Left renal cortex interstitium (tissue), 4 donors: ENCODE measurements at places on chromosomes 12 and 14. TPM values are rescaled to one million over a fixed set of nuclear protein-coding genes. Genes with fewer than 3 reads are reported as not detected.
A peak's percentile ranks its signal among the peaks of the same experiment; 100 is the strongest.

RIN3 gene
- 7.1 TPM for polyA plus RNA-seq

TAS2R42 gene
- 0.17 TPM for polyA plus RNA-seq

PTCSC3 gene
- polyA plus RNA-seq: 0.46 TPM

ABHD12B gene
- 0.83 TPM for polyA plus RNA-seq

PHC1 gene
- 63.4 TPM for polyA plus RNA-seq

BAZ2A gene
- 97.5 TPM for polyA plus RNA-seq

GPR84 gene
- 0.24 TPM for polyA plus RNA-seq

FOXM1 gene
- 35.3 TPM for polyA plus RNA-seq

- no peak for DNase-seq
Measured at GRCh38 chr14:90288651-90289355, 32.5 kb downstream of the PSMC1 start.

GRCh38 chr12:56528846-56529245, 7.2 kb downstream of the RBMS2 start:
- no peak for DNase-seq

DNA sequence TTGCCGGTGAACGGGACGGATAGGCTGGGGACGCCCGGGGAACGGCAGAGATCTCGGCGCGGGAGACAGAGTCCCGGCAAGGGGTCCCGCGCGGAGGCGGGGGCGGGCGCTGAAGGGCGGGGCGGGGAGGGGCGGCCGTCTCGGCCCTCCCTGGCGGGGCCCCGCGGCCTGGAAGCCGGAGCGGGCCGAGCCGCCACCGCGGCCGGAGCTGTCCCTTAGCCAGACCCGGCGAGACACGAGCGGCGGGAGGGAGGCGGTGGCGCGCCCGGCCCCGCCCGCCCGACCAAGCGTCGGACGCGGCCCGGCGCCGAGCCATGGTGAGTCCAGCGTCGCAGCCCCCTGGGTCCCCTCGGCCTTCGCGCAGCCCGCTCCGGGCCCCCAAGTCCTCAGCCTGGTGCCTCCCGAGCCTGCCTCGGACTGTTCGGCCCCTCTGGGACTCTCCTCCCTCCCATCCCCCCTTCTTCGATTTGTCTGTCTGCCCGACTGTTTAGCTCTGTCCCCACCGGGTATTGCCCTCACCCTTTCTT, at the start of gene ARHGEF40:
ARHGEF40 (plus strand) TSS at position 222 of the 527 bp plus-strand sequence; CDS start at position 315, 93 bp downstream.
- peak; percentile 53 for DNase-seq

- DNase-seq: no peak
Measured at GRCh38 chr12:88035907-88036289, 6.7 kb upstream of the C12orf50 start.

DNA sequence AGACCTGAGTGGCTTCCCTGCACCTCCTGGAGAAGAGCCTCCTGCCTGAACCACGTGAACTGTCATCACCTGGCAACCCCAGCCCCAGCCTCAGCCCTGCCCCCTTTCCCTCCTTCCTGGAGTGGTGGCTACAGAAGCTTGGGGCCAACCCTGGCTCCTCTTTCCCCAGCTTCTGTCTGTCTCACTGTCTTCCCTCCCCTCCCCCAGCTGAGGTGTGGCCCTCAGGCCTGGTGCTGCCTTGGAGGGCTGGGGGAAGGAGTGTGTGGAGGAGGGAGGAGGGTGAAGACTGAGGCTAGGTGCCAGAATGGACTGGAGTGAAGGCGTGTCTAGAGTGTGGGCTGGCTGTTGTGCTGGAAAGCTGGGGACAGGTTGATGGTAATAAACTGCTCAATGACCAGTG, 9.7 kb downstream of the NFATC4 start:
- no peak for DNase-seq

- DNase-seq: no peak
Measured at GRCh38 chr14:61051051-61051450, 70.0 kb downstream of the SLC38A6 start.

GRCh38 chr12:91591639-91591987, 409.0 kb upstream of the DCN start:
- no peak for DNase-seq

GRCh38 chr12:68749861-68750260, 3.9 kb downstream of the SLC35E3 start:
- no peak for DNase-seq

DNA sequence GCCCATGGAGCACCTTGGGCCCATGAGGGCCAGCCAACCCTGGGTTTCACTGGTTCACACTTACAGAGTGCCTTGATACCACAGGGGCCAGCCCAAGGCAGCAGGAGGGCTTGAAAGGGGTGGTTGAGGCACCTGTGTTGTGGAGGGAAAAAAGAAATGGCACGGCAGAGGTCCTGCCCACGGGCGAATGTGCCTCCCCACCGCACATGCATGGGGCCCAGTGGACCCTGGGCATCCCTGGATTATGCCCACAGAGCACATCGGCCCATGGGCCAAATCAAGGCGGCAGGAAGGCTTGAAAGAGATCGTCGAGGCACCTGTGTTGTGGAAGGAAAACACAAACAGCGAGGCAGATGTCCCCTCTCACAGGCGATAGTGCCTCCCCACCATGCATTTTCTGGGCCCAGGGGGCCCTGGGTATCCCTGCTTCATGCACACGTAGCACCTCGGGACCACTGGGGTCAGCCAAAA, 378.1 kb downstream of the ALG10 start:
- DNase-seq: no peak

DNA sequence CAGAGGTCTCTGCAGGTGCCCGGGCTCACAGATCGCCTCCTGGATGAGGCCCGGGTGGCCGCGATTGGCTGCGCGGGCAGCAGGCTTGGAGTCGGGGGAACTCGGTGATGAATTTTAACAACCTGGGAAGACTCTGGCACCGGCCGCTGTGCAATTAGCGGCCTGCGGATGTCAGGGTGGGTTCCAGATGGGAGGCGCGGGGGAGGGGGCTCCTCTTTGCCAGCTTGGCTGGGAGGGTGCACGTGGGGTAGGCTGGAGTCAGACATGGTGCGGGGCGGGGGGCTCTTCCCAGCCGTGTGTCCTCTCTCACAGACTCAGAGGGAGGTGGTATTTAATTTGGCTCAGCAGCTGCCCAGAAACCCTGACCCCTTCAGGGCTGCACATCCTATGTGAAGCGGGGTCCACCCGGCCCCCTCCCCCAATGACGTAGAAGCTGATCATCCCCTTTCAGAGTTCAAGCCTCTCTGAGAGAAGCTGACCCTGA, 81.4 kb downstream of the KIF26A start:
- DNase-seq: no peak

DNA sequence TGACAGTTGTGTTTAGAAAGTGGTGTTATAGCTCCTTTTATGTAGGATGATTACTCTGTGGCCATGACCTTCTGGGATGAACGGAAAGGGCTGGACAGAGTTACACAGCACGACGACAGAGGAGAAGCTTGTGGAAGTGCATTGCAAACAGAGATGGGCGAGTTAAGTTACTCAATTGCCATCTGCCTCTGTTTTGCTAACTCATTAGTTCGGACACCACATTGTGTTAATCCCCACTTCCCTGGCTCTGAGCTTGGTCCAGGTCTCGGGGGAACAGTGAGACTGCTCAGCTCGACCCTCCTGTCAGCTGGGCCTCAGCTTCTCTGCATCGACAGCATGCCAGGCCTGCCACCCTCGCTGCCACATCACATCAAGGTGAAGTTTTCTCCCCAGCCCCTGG, 408.0 kb downstream of the ZFP36L1 start:
- no peak for DNase-seq

- no peak for DNase-seq
Measured at GRCh38 chr12:15684896-15685658, 104.1 kb downstream of the EPS8 start.

- no peak for DNase-seq
Measured at GRCh38 chr12:2301531-2302461, 249.0 kb downstream of the CACNA1C start.

DNA sequence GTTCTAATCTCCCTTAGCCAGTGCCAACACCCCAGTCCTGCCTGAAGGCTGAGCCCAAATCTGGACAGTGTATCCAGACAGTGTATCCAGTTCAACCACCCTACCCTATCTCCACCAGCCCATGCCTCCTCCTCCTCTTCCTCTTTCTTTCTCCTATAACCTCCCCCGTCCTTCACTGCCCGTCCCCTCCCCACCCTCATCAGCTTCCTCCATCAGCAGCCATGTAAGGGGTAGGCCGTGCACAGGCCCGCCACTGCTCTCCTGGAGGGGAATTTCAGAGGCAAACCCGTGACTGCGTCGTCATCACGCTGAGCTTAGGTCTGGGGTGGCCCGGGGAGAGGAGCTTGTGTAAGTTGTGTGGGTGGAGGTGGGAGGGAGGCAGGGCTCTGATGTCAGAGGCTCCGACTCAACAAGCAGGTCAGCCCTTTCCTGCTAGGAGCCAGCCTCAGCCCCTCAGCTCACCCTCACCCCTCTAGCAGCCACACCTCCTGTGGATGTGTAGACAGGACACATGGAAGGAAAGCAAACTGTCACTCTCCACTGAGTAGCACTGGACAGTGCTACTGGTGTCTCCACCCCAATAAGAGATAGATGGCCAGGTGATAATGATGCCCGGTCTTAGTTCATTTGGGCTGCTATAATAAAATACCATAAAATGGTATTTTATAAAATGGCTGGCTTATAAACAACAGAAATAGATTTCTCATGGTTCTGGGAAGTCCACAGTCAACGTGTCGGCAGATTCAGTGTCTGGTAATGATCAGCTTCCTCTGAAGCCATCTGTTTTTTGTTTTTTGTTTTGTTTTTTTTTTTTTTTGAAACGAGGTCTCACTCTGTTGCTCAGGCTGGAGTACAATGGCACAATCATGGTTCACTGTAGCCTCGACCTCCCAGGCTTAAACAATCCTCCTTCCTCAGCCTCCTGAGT, 50.5 kb downstream of the IRF2BPL start:
- DNase-seq: no peak

DNA sequence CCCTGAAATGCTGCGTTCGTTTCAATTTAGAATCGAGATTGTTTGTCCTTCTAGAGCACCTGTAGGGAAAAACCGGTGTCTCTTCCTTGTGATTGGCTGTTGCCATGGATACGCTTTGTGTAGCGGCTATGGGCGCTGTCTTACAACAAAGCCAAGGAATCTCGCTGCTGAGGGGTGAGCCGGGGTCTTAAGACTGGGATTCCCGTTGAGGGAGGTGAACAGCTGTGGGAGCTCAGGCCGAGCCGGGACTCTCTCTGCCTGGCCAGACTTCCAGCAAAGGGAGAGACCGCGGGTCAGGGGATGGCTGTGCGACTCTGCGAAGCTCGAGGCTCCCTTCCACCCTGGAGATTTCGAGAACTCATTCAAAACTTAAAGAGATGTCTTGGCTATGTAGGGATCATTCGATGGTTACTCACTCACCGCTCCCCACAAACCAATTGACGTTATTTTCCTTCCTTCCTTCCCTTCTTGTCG, at the start of the genes LRRIQ1 and TSPAN19:
LRRIQ1 (plus strand) TSS at position 118 of the 474 bp plus-strand sequence. CDS start 1,826 bp downstream, outside the sequence.
TSPAN19 (minus strand) TSS at position 44 of the 474 bp plus-strand sequence. CDS start 6,331 bp downstream, outside the sequence.
- DNase-seq: peak; percentile 83

- no peak for DNase-seq
Measured at GRCh38 chr14:104342435-104343293, 204.3 kb downstream of the KIF26A start.

DNA sequence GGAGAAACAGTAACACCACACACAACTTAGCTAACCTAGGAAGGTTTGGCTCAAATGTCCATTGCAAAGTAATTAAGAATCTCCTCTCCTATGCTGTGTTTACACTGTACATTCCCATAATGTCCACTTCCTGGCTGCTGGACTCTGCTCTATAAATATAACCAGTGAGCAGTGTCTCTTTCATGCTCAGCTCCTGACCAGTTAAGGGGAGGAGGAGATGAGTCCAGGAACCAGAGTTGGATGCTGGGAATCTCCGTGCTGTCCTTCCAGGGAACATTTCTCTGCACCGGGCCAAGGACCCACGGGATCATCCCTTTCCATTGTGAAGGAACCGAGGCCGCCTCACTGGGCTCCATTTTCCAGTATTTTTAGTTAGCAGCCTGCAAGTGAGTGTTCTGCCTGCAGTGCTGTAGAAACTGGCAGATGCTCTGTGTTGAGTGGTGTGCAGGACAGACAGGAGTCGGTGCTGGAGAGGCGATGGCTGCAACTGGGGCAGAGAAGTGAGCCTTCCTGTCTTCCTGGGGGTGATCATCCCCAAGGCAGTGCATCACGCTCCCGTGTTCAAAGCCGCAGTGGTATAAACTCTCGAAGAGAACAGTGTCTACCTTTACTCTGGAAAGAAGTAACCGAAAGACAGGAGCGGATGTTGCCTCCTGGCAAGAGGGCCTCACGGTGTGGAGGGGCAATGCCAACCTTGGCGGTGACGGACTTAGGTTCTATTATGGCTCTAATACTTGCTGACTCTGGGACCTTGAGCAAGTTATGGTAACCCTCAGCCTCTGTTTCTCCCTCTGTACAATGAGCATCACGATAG, 195.5 kb downstream of the CACNA1C start:
- DNase-seq: no peak
